ENCODE measurements at places on chromosomes 2 and 18. TPM values are rescaled to one million over a fixed set of nuclear protein-coding genes. Genes with fewer than 3 reads are reported as not detected.
A peak's percentile ranks its signal among the peaks of the same experiment; 100 is the strongest.

- DNase-seq: no peak
Observed at GRCh38 chr2:15934291-15934945, 5.9 kb upstream of the MYCN start.

DNA sequence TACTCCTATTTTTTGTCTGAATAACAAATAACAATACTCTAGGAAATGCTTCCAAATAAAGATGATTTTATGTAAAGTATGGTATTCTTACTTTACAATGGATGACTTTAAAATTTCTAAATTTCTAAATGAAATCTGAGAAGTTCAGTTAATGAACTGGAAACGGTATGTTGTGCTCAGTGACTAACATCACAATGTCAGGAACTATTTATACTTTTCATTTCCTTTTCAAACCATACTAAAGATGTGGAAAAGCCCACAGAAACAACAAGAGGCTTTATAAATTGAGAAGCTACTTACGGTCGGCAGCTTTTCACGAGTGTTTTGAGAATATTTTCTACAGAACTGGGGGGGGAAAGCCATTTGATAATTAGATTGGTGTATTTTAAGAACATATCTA lies 31.1 kb downstream of the PSME4 start:
- DNase-seq: no peak

Gene TCF7L1
- total RNA-seq: 41.8 TPM

DNA sequence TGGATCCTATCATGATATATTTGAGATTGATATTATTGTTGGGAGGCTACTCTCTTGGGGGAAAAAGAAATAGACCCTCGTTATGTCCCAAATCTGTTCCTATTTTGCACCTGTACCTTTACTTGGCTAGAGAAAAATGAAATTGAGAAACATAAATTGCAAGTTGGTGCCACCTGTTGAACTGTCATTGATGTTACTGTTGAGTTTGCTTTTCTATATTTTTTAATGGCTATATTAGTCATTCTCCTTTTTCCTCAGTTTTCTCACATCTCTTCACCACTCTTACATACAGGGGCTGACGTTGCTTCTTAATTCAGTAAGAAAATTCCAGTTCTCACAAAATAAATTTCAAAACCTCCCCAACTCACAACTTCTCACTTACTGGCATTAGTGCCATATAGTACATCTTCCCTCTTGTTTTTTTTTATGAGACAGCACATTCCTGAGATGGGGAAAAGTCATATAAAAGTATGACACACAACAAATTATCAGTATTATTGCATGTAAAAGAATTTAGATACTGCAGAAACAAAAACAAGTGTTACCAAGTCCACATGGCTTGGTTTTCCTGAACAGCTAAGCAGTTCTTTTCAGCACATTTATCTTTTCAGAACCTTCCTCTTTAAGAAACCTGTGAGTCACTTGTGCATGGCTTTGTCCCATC lies 348.3 kb upstream of the DSEL start:
- DNase-seq: no peak

- DNase-seq: no peak
Observed at GRCh38 chr2:222302178-222303018, 3.6 kb upstream of the PAX3 start.

GRCh38 chr2:11082880-11083279 lies 72.4 kb upstream of the SLC66A3 start:
- no peak for DNase-seq

Gene XDH
- 1.5 TPM for total RNA-seq

GRCh38 chr18:52334896-52335295 lies 5.1 kb upstream of the DCC start:
- DNase-seq: no peak

Gene MAL
- total RNA-seq: 0.65 TPM

DNA sequence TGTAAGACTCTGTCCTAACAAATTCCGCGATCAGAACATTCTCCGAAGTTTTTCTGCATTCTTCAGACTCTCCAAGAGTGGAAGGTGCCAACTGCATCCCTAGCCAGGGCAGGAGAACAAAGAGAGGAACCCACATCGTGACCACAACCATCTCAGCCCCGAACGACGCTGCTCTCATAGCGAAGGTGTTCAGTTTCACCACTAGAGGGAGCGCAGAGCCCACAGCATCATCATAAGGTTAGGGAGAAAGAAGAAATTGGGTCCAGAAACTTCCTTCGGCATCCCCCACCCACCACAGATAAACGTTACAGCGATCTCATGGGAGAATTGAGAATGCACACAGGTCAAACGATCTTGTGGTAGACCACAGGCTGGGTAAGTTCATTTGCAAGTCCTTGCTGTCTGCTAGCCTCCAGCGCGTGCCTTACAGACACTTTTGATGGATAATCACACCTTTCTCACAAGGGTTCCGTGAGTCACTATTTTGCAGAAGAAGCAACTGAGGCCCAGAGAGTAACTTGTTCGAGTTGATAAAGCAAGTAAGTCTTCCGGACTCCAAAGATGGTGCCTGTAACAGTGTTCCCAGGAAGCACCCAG lies 53.7 kb upstream of the ARL4C start:
- peak; percentile 56 for DNase-seq

Gene DOCK10
- total RNA-seq: 29.7 TPM

GRCh38 chr2:77566582-77566981 lies 44.4 kb upstream of the LRRTM4 start:
- no peak for DNase-seq

GRCh38 chr2:150097901-150098531 lies 389.5 kb downstream of the RND3 start:
- DNase-seq: no peak

- DNase-seq: no peak
Observed at GRCh38 chr2:134261398-134262131, 7.7 kb downstream of the MGAT5 start.

Gene KIF3C
- total RNA-seq: 56.2 TPM

Gene TUBA3D
- total RNA-seq: not detected

DNA sequence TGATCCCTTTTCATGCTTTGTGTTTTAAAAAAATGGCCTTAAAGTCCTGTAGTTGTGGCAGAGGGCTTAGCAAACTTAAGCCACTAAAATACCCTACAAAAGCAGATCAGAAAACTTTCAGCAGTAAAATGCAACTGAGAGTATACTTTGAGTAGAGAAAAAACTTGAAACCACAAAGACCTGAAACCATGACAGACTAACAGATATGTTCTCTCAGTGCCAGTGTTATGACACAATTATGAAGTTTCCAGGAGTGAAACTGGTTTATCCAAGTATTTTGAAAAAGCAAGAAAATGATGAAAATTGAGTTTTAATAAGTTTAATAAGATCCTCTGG lies 74.5 kb downstream of the SPRED2 start:
- no peak for DNase-seq

Gene METTL21A
- total RNA-seq: 30.7 TPM
